Stimulated activated CD8-positive, alpha-beta memory T cell treated with anti-CD3 and anti-CD28 coated beads, Interleukin-4, amount 100 ng/mL, for 1 hour (primary cell): ENCODE measurements at places on chromosomes 5 and 9.

- DNase-seq = no peak
Observed at GRCh38 chr5:6359555-6360322, 18.6 kb downstream of the MED10 start.

GRCh38 chr9:18379073-18379811, 94.7 kb upstream of the ADAMTSL1 start:
- DNase-seq = no peak

GRCh38 chr5:178234750-178235587, 2.4 kb upstream of the PHYKPL start:
- peak; percentile 63 for DNase-seq

DNA sequence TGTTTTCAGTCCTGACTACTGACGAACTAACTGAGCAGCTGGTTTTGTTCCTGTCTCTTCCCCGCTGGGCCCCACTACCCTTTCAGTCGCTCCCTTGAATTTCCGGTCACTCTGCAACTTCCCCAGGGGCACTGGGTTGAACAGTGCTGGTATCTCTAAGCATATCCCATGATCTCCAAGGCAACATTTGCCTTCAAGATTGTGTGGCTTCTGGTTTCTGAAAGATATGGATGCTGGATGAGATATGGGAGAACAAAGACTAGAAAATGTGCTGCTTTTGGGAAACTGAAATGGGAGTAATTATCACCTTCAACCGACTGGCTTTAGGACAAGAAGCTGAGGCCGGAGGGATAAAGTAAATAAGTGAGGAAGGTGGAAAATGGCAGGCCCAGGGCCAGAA, 258.2 kb upstream of the PIK3R1 start:
- DNase-seq = no peak

DNA sequence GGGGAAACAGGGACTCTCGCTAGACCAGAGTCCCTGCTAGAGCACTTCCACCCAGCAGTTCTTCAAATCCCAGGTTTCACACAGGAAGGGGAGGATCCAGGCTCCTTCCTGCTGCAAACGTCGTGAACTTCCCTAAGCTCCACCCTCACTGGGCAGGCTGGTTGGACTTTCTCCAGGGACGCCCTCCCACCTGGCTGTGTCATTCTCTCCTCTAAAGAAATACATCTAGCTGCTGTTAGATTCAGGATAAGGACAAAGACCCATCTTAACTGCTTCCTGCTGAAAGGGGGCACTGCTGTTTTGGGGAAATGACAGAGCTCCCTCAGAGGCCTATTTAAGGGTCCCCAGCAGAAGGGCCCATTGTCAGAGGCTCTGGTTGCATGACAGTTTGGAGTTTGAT, 230.7 kb downstream of the SEMA6A start:
- no peak for DNase-seq

DNA sequence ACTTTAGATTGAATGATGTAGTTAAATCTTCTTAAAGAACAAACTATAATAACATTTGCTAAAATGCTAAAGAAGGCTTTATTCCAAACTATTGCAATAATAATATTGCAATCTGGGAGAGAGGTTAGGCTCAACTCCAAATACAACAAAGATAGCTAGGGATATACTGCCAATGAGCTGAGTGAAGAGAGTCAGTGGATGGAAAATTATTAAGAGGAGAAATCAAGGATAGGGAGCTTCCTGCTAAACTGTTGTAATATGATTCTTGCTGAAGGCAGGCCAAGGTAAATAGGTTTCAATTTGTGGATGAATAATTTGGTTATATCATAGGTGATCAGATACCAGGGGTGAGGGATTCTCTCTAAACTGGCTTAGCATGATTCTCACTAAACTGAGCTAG, 1651.5 kb downstream of the EFNA5 start:
- DNase-seq = no peak

DNA sequence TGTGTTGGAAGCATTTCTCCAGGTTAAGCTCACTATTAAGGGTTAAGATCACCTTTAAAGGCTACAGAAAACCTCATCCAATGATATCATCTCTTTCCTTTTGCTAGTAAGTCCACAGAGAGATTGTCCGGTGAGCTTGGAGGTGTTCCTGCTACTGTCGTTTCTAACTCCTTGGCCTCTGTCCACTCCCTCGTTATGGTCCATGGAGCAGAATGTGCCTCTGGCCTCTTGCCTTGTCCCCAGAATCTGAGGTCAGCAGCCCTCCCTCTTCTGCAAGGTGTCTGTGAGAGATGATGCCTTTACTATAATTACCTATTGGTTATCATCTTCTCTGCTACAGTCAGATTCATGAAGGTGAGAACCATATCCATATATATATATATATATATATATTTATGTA, 15.0 kb downstream of the ORM2 start:
- DNase-seq = no peak
